ENCODE measurements at places on chromosomes 11 and 22. TPM values are rescaled to one million over a fixed set of nuclear protein-coding genes. Genes with fewer than 3 reads are reported as not detected.

The OR8B3 gene
- not detected for total RNA-seq

The OR2AT4 gene
- not detected for total RNA-seq

The KIRREL3 gene
- total RNA-seq: 2.6 TPM

The SLC25A18 gene
- total RNA-seq: under 0.01 TPM

The CLP1 gene
- total RNA-seq: 21.9 TPM

The P2RY2 gene
- under 0.01 TPM for total RNA-seq

The CASP5 gene
- not detected for total RNA-seq

The FOLH1 gene
- not detected for total RNA-seq

The GSTP1 gene
- total RNA-seq: 840 TPM

The HTR3A gene
- total RNA-seq: under 0.01 TPM

The TNNT3 gene
- total RNA-seq: not detected

The LIF gene
- total RNA-seq: 16.5 TPM

The GGT5 gene
- total RNA-seq: 1.9 TPM

The GAL3ST3 gene
- total RNA-seq: not detected

The OR5A1 gene
- not detected for total RNA-seq

The DUSP8 gene
- 0.44 TPM for total RNA-seq

The C11orf42 gene
- not detected for total RNA-seq

The TTC36 gene
- 0.22 TPM for total RNA-seq

The USP2 gene
- total RNA-seq: 1.00 TPM

The CCDC89 gene
- 7.9 TPM for total RNA-seq

The INS gene
- total RNA-seq: not detected

The MUC6 gene
- not detected for total RNA-seq

The OR8A1 gene
- total RNA-seq: not detected

The MS4A14 gene
- total RNA-seq: not detected

The TRIM3 gene
- total RNA-seq: 19.5 TPM

The VSTM5 gene
- 0.62 TPM for total RNA-seq

Data from uterine smooth muscle cell (primary cell).